ENCODE measurements at places on chromosomes 2 and 18.

DNA sequence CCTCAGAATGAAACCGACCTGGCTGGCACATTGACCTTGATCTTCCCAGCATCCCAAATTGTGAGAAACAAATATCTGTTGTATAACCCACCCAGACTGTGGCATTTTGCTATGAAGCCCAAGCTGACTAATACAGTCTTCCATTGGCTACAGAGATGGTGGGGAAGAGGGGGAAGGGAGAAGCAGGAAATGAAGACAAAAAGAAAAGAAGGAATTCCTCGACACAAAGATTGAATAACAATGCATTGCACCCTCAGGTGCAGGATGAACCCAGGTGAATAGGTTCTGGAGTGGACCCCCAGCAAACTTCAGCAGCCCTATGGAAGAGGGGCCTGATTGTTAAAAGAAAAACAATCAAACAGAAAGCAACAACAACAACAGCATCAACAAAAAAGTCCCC lies 270.7 kb downstream of the FSIP2 start:
- no peak for DNase-seq

GRCh38 chr18:77077401-77077800 lies 55.2 kb downstream of the MBP start:
- no peak for DNase-seq

DNA sequence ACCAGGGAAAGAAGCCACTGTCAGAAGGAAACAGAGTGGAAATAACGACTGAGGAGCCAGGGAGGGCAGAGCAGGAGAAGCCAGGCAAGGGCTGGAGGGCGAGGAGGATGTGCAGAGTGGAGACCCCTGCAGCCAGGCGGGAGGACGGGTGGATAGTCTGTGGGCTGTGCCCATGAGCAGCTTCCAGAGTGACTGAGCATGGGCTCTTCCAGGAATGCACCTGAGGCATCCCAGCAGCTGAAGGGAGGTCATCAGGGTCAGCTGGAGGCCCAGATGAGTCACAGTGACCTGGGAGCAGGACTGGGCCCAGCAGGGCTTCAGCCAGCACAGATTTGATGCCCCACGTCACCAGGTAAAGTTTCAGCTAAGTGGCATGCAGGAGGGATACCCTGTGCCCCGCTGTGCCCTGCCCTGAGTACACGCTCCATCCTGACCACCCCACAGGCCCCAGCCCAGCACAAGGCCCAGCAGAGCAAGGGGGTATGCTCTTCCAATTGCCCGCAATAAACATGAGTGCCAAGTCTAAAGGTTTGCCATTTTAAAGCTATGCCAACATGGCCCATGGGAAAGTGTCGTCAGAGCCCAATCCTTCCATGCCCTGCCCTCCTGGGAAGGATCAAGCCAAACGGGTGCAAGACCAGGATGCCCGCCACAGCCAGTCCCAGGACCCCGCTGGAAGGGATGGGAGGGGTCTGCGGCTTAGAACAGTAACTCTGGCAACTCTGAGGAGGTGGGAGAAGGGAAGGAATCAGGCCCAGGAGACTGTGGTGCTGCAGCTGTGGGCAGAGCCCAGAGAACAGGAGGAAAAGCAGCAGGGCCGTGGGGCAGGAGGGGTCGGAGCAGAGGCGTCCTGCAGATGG lies 85.7 kb downstream of the SEPTIN10 start:
- DNase-seq: no peak

- DNase-seq: no peak
Measured at GRCh38 chr2:104312684-104313083, 541.2 kb upstream of the POU3F3 start.

DNA sequence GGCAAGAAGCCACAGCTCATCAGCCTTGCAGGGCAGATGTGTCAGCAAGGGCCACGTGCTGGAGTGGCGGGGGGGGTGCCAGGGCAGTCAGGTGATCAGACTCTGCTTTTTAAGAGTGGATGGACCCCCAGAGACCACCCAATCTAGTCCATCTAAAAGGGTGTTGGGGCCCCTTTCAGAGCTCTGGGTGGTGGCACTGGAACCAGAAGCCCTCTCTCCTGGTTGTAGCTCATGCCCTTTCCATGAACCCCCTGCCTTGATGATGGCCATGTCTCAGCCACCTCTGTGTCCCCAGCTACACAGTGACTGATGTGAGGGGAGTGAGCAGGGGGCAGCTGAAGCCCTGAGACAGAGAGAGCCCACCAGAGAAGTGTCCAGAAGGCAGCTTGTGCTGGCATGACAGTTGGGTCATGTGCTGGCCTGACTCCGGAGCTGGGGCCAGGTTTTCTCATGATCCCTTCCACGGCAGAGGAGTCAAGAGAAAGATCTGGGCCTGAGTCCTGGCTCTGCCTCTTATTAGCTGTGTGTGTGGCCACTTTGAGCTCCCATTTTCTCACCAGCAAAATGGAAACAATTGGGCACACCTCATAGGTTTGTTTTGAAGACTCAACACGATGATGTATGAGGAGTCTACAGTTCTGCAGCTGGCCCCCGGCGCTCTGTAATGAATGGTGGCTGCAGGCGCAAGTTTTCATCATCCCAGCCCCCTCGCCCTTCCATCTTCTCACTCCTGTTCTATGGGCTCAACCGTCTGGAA lies 195.7 kb downstream of the ZFP36L2 start:
- DNase-seq: no peak
